ENCODE measurements at places on chromosomes 6 and 20.

DNA sequence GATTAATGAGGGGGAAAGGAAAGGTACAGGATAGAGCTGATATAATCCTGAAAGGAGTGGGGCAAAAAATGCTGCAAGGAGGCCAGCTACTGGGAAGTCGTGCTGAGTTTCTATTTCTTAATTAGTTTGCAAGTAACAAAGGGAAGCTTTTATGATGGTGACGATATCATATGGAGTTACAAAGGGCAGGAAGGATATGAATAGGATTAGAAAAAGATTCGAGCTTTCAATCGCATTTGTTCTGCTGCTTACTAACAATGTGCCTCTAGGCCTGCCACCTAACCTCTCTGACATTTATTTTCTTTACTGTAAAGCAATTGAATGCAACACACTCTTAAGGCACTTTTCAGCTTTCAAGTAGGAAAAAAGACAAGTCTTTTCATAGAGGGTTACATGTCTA, 219.2 kb downstream of the CLVS2 start:
- no peak for DNase-seq

DNA sequence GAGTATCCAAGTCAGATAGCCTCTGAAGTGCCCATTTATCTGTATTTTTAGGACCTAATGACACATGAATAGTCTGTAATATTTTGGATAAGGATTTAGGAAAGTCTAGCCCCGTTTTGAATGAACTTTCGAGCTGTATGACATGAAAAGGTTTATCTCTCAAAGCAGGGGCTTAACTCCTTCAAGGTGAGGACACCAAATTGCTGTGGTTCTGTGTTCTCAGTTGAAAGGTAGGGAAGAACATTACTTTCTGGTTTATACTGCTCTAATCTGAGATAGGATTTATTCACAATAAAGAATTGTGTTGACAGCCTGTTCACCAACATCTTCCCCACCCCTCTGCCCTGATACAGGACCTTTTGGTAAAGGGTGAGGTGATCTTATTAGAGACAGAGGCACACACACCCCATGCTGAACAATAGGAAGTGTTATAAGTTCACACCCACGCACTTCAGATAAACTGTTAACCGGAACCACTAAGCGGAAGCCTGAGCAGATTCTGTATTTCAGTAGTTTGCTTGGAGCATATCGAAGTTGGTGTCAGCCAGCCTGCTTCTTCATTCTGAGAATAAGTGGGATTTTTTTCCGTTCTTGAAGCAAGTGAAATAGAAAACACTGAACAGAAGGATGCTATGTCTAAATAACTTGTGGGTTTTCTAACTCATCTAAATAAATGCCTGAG, 223.3 kb downstream of the TMEM242 start:
- DNase-seq: peak; percentile 71

GRCh38 chr6:87826424-87826823, 124.4 kb upstream of the AKIRIN2 start:
- DNase-seq: no peak

GRCh38 chr20:15886250-15886649, 687.0 kb downstream of the KIF16B start:
- DNase-seq: no peak

DNA sequence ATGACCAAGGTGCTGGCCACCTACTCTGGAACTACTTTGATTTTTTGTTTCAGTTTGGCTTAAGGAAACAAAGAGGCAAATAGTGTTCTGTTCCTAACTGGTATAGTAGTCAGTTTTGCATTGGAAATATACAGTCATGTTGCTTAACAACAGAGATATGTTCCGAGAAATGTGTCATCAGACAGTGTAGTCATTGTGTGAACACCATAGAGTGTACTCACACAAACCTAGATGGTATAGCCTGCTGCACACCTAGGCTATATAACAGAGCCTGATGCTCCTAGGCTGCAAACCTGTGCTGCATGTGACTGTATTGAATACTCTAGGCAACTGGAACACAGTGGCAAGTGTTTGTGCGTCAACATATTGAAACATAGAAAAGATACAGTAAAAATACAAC, 80.4 kb downstream of the ARID1B start:
- peak; percentile 31 for DNase-seq

- no peak for DNase-seq
Measured at GRCh38 chr6:38968702-38969149, 79.9 kb upstream of the GLP1R start.

DNA sequence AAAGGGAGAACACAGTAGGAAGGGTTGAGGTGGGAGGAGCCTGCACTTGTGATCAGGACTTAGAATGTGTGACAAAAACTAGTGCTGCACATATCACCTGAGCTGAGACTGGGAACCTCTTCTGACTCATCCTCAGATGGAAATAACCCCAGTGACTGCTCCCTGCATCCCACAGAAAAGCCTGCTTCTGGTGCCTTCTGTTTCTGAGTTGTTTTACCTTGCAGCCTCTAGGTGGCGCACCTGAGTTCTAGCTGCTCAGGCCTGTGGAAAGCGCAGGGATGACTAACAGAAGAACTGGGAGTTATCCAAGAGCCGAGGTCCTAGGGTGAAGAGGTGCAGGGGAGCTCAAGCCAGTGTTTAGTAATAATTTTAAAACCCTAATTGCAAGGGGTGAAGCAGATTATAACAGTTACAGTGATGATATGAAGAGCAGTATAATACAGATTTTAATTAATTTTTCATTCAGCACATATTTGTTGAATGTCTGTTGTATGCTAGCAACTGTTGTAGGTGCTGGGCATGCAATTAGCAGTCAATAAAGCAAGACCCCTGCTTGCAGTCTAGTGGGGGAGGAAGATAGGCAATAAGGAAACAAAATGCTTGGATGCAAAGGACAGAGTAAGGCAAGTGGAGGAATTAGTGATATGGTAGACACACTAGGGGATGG, 302.5 kb downstream of the DHX35 start:
- peak; percentile 50 for DNase-seq

DNA sequence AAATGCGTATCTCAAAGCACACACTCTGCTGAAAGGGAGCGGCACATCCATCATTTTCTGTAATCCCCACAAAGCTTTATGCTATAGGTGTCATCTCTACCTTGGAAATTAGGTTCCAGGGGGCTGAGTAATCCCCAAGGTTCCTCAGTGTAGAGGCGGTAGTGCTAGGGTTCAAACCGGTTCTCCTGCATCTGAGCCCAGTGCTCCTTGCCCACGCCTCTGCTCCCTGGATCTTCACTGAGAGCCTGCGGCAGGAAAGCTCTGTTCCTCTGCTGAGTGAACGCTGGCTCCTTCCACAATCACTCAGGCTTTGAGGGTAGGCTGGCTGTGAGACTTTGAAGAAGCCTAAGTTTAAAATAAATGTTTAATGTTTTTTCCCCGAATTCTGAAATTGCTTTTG, 24.9 kb downstream of the SLC22A23 start:
- no peak for DNase-seq

DNA sequence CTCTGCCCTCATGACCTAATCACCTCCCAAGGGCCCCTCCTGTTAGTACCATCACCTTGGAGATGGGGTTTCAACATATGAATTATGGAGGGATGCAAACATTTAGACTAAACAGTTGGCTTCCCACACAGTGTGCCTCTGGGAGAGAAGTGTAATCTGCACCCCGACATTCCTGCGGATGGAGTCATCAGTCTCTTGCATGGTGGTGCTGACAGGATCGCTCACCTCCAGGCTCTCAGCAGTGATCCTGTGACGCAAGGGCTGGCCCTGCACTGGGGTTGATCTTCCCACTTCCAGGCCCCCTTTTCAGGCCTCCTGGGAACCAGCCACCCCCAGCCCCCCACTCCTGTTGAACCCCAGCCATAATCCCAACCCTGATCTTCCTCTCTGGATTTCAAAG, 16.0 kb upstream of the PI16 start:
- DNase-seq: no peak

- DNase-seq: no peak
Measured at GRCh38 chr6:137272403-137272802, 53.2 kb upstream of the IFNGR1 start.

DNA sequence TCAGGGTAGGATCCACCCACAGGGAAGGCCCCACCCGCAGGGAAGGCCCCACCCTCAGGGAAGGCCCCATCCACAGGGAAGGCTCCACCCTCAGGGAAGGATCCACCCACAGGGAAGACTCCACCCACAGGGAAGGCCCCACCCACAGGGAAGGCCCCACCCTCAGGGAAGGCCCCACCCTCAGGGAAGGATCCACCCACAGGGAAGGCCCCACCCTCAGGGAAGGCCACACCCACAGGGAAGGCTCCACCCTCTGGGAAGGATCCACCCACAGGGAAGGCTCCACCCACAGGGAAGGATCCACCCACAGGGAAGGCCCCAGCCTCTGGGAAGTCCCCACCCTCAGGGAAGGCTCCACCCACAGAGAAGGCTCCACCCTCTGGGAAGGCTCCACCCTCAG, 40.5 kb downstream of the KCNQ2 start:
- no peak for DNase-seq

- DNase-seq: no peak
Measured at GRCh38 chr6:9933677-9934076, 481.2 kb downstream of the TFAP2A start.

DNA sequence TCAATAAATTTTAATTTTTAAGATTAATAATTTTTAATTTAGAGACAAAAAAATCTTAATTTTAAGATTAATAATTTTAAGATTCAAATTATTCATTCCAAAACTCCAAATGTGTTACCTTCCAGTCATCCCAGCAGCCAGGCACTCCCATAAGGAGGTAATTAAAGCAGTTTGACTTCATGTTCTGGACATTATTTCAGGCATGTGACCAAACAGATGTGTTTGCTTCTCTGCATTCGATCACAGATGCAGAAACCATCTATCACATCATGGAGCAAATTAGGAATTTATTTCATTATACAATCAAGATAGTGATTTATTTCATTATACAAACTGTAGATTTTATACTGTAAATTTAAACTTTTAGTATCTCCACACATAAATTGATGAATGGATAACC, 150.3 kb downstream of the AKAP7 start:
- DNase-seq: no peak

Data from stimulated activated CD4-positive, alpha-beta T cell treated with anti-CD3 and anti-CD28 coated beads, Interleukin-1b, Interleukin-23, amount 100 ng/mL, for 48 hours (primary cell).